ENCODE measurements at places on chromosomes 1 and 21.

DNA sequence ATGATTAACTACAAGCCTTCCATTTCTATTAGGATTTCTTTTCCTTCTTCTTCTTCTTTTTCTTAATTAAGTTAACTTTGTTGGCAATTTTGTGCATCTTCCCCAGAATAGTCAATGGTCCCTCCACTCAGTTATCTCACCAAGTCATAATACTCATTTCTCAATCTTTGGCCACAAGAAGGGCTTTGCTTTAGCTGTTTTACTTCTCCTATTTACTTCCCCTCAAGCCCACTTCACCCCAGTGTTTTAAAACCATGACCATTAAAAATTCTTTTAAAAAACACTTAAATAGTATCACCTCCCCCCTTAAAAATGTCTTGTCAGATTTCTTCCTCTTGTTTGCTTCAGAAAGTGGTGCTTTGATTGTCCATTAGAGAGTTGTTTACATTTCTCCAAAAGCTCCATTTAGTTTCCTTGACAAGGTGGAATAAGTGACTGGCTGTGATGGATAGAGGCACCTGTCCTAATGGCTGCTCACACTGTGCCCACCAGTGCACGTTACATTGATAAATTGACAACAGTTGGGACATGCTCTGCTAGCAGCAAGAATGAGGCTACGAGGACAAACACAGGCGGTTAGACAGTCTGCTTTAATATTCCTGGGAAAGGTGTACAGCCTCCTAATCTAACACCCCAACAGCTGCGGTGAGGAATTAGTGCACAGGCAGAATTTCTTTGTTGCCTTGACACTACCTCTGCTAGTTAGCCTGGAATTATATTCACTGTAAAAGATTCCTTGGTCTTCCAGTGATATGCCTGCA, 354.7 kb downstream of the LMO4 start:
- DNase-seq = no peak

DNA sequence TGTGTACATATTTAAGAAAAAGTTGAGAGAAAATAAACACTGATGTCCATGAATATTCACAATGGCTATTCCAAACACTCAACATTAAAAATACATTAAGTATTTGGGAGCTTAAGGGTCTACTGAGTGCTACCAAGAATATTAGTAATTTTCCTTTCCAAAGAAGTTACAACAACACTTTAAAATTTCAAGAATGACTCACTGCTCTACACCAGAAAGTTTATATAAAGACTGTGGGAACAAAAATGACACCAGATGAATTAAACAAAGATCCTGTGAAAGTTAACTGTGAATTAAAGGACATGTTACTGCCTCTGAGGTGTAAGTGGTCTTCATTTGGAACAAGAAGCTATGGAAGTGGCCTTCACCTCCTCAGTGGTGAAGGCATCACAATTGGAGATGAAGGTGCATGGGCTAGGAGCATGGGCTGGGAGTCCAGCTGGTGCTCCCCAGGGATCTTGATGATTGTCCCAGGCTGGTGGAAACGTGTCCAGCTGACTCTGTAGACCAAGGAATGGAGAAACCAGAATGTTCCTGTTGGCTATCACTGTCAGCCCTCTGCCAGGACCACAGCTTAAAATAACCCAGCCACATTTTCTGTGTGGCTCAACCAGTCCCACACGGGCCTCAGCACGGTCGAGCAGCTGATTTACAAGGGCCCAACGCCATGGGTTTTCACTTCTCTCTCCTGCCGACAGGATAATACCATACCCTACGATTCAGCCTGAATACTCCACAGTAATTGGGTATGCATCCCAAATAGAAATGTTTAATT, 28.8 kb downstream of the TAF5L start:
- no peak for DNase-seq

- DNase-seq = no peak
Measured at GRCh38 chr1:11299225-11299574, 26.2 kb downstream of the UBIAD1 start.

DNA sequence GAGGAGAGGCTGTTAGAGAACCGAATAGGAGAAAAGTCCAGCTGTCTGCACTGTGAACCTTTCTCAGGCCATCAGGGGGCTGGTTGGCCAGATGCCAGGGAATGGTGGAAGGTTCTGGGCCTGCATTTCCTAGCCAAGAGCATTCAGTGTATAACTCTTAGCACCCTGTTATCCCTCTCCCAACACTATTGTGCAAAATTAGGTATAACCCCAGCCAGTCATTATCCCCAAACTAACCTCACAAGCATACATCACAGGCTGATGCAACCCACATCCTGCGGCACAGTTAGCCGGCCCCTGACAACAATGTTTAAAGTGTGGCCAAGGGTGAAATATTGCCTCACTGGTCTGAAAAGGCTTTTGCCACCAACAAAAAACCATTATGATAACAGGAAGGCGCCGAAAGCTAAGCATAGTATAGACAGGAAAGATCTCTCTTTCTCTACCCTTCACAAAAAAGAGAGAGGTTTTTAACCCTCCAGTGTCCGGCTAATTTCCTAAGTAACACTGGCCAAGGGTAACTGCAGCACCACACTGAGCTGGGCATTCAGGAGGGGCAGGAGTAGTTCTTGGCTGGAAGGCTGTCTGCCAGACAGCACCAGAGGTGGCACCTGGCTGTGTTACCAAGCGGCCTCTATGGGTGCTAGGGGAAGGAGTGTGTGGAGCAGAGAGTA, 77.3 kb upstream of the BCAR3 start:
- DNase-seq = no peak

GRCh38 chr1:172414331-172414730, 6.2 kb upstream of the C1orf105 start:
- no peak for DNase-seq

DNA sequence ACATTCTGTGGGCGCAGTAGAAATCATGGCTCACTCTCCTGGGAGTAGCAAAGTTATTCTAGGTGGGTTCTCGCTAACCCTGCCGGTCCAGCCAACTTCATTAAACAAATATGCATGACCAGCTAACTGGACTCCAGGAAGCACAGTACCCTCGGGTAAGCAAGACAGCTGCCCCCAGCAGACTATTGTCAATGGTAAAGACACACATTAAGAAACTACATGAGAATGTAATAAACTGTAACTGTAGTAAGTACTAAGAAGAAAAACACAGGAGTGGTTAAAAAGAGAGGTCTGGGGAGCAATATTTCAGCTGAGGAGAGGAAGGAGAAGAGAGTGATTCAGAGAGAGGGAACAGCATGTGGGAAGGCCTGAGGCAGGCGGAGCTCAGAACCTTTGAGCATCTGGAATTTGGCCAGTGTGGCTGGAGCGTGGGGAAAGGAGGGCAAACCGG, 7.4 kb downstream of the SLC2A5 start:
- no peak for DNase-seq

DNA sequence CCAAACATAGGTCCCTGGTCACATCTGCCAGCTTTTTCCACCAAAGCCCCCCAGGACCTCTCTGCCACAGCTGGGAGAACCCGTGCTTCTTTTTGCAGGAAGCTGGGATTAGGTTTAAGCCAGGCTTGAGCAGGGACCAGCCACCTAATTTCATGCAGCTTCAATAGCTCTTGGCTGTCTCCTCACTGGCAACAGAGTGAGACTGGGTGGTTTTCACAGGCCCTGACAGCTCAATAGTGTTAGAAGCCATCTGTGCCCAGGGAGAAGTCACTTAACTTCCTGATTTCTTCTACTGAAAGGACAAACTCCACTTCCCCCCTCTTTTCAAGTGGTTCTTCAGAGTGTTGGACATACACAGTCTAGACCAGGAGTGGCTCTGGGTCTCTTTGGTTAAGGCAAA, 20.4 kb upstream of the SRSF4 start:
- DNase-seq = no peak

DNA sequence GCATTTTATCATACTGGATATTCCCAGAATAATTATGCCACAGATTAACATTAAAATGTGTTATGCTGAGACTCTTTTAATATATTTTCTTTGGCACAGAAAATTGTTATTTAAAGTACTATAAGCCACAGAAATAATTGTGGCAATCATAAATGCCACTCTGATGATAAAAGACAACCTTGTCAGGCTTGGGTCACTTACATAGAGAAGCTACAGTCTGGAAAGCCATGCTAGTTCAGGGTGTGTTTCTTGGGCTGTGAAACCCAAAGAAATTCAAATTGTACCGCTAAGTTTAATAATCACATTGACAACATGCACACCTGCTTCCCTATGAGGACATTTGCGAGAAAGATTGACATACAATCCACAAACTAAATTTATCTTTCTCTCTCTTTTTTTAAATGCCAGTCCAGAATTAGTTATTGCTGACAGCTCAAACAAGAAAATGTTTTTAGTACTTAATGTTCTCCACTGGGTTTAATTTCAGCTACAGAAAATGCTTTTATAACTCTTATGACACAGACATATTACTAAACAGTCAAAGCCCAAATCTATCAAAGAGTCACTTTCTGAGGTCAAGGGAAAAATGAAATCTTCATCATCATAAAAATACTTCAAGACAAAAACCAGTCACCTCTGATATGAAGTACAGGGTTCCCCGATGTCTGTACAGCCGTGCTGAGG, 38.7 kb downstream of the TTC13 start:
- no peak for DNase-seq

- no peak for DNase-seq
Measured at GRCh38 chr1:36885540-36886357, 148.6 kb downstream of the GRIK3 start.

DNA sequence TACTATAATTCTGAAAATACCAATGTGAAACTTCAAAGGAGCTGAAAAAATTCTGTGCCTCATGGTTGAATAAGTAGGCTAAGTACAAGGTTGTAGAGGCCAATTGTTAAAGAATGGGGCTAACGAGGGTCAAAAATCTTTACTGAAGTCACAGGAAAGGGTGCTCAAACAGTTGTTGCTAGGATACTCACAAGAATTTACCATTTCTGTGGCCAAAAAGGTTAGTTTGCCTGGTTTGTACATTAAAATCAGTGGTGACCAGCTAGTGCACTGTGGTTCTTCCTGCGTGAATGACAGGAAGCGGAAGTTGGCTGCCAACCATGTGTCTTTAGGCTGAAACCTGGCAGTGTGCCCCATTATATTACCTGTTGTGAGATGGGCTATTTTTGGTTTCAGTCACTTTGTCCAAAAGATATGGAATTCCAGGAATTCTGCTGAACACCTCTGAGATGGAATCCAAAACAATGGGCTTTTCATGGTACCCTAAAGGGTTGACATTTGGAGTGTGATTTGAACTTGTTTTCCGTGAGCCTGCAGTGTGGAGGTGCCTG, 13.5 kb downstream of the MAP3K21 start:
- no peak for DNase-seq

DNA sequence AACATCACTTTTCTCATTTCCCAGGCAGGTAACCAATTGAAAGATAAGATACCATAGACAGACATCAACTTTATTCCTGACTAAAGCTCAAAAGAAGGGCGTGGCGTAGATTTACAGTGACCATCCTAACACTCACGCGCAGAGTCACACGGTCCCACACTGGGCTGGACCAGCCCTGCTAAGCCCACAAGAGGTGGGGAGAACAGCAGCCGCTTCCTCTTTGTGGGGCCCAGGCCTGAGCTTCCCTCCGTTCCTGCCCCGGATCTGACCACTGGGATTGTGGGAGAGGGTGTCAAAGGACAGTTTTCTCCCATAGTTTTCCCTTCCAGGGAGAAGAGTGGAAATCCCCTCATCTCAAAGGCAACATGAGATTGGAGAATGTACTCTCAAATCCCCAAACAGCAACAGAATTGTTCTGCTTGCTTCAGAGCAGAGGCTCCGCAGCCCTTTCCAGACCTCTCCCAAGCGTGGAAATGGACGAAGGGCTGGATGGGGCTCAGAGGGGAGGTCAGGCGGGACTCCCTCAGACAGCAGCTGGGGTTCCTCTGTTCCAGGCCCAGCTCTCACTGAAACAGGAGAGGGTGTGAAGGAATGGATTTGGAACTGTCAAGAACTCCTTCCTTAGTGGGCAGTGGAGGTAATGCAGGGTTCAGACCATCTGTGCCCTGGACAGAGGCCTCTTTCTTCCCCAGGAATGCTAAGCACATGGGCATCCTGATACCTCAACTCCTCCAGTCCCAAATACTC, 33.7 kb downstream of the L1TD1 start:
- DNase-seq = no peak

GRCh38 chr21:32476661-32477423, 64.3 kb downstream of the EVA1C start:
- DNase-seq = no peak

DNA sequence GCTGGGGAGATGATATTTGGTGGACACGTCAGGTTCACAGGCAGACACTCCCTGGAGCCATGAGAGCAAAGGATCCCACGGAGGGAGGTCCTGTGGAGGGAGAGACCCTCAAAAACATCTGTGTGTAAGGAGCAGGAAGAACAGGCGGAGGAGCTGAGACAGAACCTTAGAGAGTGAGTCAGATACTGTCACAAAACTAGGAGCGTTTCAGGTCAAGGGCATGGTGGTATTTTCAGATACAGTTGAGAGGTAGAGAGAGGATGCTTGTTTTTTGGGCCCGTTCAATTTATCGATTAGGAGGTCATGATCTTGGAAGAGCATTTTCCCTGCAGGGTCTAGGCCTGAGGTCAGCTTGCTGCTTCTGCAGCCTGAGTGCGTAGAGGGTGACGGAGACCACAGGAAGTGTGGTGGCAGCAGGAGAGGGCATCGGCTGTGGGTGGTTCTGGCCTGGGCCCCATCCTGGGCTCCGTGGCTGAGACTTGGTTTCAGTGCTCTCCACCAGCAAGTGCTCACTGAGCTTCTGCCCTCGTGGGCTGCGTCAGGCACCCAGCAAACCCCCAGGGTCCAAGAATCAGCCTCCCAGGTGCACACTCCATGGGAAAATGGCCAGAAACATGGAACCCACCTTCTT, 39.9 kb downstream of the SPSB1 start:
- DNase-seq = no peak

GRCh38 chr1:228279722-228280105, 71.9 kb downstream of the OBSCN start:
- no peak for DNase-seq

DNA sequence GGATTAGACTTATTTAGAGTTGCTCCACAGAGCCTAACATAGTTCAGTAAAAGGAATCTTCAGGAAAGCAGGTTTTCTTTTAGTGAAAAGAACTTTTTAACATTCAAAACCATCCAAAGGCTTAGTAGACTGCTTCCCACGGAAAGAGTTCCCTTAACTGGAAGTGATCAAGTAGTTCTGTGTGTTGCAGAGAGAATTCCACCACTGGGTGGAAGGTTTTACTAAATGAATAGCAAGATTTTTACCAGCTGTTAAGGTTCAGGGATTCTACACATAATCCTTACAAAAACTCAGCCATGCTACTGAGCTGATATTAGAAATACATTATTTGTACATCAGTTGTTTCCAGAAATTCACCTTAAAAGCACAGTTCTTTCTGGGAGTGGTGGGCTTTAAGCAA, 119.7 kb downstream of the GDAP2 start:
- no peak for DNase-seq

- no peak for DNase-seq
Measured at GRCh38 chr1:39214714-39214997, 10.2 kb downstream of the MACF1 start.

GRCh38 chr1:184191181-184191621, 139.7 kb downstream of the TSEN15 start:
- no peak for DNase-seq

DNA sequence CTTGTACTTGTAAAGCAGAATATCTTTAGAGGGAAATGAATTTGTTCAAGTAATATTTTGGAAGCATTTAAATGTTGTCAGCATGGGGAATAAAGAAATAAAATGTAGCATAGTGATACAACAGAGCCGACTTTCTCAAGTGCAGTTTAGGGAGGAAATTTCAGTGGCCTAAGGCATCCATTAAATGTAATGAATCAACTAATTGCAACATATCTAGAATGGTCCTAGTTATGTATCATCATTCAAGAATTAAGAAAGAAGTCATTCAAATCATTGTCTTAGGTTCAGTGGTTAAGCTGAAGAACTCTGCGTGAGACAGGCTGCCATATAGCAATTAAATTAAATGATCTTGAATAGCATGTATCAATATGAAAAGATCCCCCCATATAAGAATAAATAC, 360.7 kb downstream of the TBX15 start:
- no peak for DNase-seq

- no peak for DNase-seq
Measured at GRCh38 chr1:47219001-47219400, 13.0 kb downstream of the TAL1 start.

All from RKO (cell line).